HS-5 (cell line): ENCODE measurements at places on chromosomes 1 and 21.
A peak's percentile ranks its signal among the peaks of the same experiment; 100 is the strongest.

DNA sequence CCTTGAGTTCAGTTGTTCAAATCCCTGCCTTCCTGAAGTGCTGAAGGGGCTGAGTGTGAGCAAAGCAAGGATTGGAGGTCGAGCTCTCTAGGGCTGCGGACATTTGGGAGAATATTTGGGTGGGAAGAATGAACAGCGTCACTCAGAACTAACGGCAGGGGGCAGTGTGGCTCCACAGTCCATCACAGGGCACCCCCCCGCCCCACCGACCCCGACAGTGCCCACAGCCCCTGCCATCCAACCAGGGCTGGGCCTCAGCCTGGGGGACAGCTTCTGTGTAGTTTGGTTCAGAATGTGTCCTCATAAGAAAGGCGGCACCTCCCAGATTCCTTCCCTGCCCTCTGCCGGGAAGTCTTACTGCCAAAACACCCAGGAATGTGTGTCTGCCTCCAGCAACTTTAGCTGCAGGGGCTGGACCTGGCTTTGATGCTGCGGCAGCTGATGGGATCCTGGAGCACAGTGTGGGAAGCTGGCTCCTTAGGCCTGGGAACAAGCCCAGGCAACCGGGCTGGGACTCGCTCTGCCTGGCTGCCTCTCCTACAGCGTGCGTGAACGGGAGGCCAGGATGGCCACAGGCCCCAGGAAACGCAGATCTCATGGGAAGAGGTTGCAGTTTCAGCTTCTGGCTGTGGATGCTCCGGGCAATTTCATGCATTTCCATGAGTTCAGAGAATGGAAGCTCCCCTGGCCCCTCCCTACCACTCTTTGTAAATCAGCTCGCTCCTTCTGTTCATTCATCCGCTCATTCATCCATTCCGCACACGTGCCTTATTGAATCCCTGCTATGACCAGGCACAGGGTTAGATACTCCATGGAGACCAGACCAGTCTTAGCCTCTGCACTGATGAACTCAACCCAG is 104.9 kb upstream of the TMPRSS2 start:
- DNase-seq = no peak

DNA sequence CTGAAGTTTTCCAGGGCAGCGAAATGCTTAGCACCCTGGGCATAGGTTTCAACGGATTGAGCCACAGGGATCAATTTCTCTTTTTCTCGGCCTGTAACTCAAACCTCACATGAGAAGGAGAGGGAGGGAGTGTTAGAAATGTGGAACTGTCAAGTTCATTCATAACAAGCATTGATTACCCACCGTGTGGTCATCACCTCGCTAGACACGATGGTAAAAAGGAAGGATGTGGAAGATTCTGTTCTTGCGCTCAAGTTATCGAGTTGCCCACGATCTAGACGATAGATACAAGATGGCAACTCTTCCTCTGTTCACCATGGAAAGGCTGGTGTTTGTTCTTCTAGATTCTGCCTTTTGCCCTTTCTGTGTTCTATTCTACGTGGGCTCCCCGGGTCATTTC is 4.0 kb upstream of the RCAN3 start:
- no peak for DNase-seq

DNA sequence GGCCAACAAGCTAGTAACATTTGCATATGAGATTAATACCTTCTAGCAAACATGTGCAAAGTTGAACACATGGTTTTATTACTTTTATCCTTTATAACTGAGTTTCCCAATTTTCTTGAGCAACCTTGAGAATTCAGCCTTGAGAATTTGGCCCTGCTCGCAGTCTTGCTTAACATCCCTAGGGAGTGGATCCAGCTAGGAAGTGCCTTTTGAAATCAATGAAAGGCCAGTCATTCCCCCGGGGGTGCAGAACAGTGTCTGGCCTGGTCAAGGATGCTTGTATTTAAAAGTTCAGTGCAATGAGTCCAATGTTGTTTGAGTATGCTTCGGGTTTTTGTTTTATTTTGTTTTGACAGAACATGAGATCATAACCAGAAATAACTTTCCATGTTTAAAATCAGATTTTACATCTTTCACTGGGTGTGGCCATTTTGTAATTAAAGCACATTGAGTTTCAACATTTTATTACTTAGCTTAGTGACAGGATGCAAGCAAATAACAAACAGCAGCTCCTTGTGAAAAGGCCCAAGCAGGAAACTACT is 16.7 kb downstream of the PALMD start:
- DNase-seq = peak; percentile 66

DNA sequence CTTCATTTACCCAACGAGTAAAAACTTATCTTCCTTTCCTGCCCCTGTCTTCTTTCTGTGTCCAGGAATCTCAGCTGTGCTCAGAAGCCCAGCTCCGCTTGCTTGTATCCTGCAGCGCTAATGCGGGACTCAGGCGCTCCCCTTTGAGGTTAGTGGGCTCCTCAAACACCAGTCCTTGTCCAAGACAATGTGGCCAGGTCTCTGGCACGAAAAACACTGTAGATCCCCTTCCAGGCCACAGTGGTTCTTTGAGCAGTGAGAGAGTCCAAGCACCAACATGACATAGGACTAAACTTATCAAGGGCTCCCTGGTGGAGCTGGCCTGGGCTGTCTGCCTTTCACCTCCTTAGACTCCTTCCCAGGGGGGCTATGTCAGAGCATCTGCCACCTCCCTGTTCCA is 53.7 kb downstream of the PLD5 start:
- no peak for DNase-seq
